Pancreas (tissue), 10 donors: ENCODE measurements at places on chromosomes 4 and X.

DNA sequence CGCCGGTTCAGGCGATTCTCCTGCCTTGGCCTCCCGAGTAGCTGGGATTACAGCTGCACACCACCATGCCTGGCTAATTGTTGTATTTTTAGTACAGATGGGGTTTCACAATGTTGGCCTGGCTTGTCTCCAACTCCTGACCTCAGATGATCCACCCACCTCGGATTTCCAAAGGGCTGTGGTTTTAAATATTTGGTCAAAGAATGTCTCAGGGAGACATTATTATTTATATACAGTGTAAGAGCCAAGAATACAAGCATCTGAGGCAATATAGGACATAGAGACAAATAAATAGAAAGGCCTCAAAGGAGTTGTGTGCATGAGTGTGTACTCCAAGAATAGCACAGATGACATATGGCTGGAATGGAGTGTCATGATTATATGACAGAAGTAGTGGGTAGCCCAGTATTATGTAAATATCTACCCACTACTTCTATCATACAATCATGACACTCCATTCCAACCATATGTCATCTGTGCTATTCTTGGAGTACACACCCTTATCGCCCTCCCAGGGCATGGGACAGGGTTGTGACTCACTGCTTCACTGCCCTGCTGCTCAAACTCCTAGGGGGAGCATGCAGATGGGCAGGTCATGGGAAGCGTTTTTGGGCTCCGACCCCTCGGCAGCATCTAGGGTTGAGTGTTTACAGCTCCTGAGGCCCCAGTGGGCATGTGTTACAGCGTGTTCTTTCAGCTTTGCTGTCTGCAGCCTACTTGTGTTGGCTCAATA, 1649.8 kb upstream of the PCDH10 start:
- DNase-seq = no peak

GRCh38 chrX:87728024-87728423, 210.4 kb downstream of the KLHL4 start:
- DNase-seq = no peak

DNA sequence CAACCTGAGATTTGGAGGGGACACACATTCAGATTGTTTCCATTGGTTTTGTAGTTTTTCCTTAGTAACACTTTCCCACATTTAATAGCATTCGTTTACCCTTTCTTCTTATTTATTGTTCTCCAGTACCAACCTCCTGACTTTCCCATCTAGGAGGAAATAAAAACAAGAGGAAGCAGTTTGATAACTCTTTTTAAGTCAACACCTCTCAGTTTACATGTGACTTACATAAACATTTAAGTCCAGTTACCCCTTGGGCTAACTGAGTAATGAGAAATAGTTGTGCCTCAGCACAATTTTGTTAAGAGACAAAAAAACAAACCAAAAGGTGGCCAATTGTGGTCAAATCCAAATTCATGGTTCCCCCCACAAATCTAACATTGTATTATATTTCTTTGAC, 34.8 kb downstream of the PHOX2B start:
- no peak for DNase-seq

- DNase-seq = no peak
Observed at GRCh38 chrX:118756101-118756500, 28.7 kb downstream of the IL13RA1 start.

GRCh38 chrX:69128588-69128987, 36.7 kb downstream of the PJA1 start:
- no peak for DNase-seq

GRCh38 chrX:150238632-150239382, 124.3 kb upstream of the MAMLD1 start:
- no peak for DNase-seq

DNA sequence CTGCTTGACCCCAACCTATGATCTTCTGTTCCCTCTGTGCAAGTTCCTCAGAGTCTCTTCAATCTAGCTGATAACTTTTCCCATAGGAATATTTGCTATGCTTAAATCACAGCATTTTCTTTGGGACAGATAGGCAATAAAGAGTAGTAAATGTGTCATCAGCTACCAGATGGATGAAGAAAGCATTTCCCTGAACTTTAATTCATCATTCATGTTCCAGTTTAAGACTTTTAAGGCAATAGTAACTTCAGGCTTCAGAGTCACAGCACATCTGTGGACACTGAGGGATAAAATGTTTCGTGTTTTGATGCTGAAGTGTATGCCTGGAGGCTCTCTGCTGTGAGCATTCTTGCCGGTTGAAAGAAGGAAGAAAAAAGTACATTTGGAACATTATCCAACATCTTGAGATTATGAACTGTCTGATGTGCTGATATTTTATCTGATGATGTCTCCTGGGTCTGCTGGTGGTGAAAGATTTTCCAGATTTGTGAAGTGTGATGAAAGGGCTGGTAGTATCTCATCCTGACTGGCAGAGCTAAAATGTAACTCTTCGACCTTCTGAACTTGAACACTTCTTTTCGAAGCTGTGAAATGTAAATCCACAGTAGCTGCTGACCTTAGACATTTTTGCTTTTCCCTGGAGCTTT, 133.7 kb downstream of the DCLK2 start:
- DNase-seq = no peak

- DNase-seq = no peak
Observed at GRCh38 chr4:38821739-38822138, 17.1 kb upstream of the TLR1 start.

GRCh38 chr4:158811216-158811540, 42.4 kb downstream of the FNIP2 start:
- DNase-seq = no peak

DNA sequence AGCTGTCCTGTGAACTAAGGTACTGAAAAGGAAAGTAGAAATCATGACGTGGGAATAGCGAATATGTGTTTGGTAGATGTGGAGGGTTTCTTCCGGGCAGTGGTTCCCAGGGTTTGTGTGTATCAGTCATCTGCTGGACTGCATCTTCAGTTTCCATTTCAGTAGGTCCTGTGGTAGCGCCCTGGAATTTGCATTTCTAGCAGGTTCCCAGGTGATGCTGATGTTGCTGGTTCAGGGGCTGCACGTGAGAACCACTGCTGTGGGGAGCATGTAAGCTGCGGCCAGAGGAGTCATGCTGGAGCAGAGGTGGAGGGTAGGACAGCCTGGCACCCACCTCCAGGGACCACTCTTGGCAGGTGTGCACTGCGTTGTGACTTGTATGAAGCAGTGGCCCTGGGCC, 47.1 kb downstream of the ARHGAP10 start:
- no peak for DNase-seq

DNA sequence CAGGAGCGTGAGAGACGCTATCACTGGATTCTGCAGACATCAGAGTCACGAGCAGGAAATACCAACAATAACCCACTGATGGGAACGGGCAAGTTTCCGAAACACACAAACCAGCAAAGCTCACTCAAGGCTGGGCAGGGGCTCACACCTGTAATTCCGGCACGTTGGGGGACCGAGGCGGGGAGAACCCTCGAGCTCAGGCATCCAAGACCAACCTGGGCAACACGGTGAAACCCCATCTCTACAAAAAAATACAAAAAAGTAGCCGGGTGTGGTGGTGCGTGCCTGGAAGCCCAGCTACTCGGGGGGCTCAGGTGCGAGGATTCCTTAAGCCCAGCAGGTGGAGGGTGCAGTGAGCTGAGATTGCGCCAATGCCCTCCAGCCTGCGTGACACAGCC, 17.2 kb upstream of the GTPBP6 start:
- DNase-seq = no peak

GRCh38 chr4:132330994-132331393, 818.1 kb upstream of the PCDH10 start:
- no peak for DNase-seq

DNA sequence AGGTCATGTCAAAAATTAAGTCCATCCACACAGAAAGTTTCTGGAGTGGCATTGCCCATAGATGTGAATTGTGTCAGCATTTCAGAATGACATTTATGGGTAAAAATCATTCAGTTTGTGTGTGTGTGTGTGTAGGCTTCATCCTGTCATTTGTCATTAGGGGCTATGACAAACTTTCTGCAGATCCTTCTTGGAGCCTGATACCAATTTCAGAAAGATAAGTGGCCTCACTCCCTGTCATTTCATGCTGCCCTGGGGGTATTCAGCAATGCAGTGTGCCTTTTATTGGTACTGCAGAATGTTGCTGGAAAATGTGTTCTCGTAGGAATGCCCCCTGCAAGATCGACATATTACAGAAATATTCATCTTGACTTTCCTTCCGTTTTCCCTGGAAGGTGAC, 659.7 kb downstream of the NLGN4X start:
- no peak for DNase-seq

- no peak for DNase-seq
Observed at GRCh38 chrX:151384807-151385206, 12.2 kb upstream of the VMA21 start.

- DNase-seq = no peak
Observed at GRCh38 chr4:154872198-154872597, 91.1 kb downstream of the RBM46 start.

- DNase-seq = no peak
Observed at GRCh38 chrX:39856472-39857121, 241.2 kb downstream of the BCOR start.

DNA sequence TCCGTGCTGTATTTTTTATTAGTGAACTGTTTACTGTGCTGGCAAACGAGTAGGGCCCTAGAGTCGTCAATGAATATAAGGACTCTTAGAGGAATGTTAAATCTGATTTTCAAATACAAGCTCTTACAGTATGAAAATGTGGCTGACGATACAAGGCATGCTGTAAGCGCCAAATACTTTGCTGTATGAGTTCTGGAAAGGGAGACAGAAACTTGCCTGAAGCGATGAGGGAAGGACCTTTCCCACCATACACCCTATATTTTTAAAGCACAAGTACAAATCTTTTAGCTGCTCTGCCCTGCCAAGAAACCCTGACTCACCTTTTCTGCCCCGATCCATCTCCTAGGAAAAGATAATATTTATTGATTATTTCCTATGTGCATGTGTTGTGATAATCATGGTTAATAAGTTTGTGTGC, 15.7 kb upstream of the RUFY3 start:
- DNase-seq = no peak

DNA sequence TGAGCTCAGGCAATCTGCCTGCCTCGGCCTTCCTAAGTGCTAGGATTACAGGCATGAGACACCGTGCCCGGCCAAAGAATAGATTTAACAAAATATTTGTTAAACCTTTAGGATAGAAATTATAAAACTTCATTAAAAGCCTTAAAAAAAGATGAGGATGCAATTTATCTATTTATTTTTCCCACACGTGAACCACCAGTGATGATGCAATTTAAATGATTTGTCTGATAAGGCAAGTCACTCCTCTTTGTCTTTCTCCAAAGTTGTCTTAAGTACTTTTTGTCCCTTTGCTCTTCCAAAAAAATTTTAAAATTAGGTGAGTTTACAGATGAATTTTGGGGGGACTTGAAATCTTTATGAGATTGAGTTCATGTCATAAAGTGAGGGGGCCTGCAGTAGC, 58.2 kb downstream of the SLC34A2 start:
- DNase-seq = no peak

DNA sequence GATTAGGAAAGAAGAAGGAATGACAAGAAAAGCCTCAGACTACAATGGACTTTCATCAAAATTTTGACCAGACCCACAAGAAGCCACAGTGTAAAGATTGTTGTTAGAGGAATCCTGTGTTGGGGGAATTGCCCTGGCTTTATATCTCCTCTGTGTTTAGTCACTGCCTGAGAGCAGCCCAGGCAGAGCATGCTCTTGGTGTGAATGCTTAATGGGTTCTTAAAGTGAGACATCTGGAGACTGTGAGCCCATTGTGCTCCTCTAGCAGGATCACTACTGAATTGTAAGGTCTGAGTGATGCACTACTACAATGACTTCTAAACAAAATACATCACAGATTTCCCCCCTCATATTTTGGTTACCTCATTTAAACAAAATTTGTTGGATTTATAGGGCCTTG, 1860.5 kb upstream of the ADGRL3 start:
- DNase-seq = no peak

DNA sequence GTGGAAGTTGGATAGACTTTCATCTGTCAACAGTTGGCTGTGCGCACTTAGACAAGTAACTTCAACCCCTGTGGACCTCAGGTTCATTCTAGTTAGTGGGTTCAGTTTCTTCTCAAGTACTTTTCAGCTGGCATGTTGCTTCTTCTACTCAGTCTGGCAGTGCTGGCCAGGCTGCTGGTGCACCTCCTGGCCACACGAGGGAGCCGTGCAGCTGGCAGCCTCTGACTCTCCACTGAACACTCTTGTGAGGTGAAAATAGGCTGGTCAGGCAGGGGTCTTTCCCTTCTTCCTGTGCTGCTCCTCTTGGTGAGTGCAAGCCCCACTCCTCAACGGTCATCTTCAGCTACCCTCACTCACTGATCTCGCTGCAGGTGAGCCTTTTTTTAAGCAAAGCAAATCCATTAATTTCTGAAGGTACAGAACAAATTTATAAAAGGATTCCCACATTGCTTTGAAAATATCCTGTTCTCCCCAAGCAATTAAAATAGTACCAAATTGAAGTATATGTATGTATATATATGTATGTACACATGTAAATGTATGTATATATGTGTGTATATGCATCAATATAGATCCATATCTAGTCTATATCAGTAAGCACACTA, 30.6 kb downstream of the LONRF3 start:
- peak; percentile 63 for DNase-seq

GRCh38 chr4:100722866-100723459, 205.1 kb upstream of the EMCN start:
- DNase-seq = no peak

GRCh38 chrX:9995855-9996339, 28.7 kb downstream of the CLDN34 start:
- DNase-seq = peak; percentile 85

GRCh38 chr4:150578745-150579501, 3.0 kb upstream of the MAB21L2 start:
- no peak for DNase-seq

DNA sequence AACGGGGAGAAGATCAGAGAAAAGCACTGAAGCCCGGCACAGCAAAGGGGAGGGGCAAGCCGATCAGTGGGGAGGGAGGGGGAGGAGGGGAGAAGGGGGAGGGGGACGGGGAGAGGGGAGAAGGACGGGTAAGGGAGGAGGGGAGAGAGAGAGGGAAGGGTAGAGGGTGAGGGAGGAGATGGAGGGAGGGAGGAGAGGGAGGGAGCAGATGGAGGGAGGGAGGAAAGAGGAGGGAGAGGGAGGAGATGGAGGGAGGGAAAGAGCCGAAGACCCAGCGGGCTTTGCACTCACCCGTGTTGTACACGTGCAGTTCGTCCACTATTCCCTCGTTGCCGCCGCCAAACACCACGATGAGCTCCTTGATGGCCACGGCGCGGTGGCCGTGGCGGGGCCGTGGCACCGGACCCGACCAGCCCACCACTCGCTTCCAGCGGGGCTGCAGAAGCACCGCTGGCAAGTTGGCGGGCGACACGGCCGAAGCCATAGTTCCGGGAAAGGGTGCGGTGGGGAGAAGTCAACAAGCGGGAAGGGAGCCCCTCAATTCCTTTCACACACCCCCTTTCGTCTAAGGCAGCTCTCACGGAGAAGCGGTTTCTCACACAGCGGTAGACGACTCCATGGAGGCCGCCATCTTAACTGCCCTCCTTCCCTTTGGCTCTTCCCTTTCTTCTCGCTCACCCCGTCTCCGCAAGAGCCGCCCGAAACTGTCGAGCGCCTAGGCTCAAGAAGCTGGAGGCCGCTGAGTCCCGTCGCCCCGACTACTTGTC, 1.1 kb downstream of the HCFC1 start:
- DNase-seq = no peak

GRCh38 chr4:67700116-67700737, 728 bp downstream of the UBA6 start:
- DNase-seq = no peak
